ENCODE measurements at places on chromosomes 13 and 19.

DNA sequence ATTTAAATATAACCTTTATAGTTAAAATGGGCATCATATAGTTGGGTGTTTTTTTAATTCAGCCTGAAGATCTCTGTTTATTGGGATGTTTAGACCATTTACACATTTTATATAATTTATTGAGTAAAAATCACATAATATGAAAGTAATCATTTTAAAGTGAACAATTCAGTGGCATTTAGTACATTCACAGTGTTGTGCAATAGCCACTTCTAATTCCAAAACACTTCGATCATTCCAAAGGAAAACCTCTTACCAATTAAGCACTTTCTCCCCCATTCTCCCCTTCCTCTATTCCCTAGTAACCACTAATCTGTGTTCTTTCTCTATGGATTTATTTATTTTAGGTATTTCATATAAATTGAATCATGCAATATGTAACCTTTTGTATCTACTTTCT lies 30.2 kb downstream of the ZNF527 start:
- DNase-seq, result no peak

DNA sequence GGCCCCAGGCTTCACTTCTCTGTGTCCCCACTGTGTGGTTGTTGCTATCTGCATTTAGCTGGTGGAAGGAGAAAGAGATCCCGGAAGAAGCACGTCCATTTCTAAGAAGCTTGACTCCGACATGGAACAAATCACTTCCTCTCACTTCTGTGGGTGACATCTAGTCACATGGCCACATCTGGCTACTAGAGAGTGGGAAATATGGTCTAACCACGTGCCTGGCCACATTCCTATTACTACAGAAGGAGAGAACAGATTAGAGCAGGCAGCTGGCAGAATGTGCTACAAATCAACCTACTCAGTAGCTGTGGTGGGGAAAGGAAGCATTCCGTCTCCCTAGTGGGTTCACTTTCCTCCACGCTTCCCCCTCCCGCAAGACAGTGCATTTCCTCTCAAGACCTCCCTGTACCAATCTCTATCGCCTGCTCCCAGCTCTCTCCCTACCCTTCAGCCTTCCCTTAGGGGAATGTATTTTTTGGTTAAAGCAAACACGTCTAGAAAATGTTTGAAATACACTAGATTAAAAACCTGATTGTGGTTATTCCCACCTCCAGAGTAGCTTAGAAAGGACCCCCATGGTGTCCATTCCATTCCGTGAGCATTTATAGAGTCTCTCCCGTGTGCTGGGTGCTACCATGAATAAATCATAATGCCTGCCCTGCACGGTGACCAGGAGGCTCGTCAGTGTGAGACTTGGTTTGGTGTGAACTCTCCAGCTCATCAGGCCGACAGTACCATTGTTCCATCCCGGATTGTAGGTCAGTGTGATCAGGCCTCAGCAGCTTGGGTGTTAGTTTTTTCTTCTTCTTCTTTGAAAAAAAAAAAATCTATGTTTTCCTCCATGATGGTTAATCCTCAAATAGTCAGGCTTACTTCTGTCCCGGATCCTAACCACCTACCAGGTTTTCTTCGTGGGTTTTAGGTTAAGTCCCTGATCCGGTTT lies 8.0 kb upstream of the AMER2 start:
- DNase-seq, result no peak

DNA sequence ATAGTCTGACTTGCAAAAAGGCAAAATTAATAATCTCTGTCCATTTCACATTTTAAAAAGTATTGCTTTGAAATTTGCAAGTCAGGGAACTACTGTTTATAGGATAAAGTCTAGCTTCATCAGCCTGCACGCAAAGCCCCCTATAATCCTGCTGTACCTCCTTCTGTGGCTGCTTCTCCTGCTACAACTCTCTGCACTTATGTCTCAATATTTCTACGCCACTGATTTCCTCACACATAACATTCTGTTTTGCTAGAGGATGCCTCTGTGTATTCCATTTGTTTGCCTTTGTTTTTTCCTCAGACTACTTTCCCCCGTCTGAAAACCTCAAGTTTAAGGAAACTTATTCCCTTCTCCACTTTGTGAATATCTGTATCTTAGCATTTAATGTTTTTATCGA lies 389.9 kb downstream of the RFC3 start:
- no peak for DNase-seq

- DNase-seq, result no peak
Measured at GRCh38 chr19:8489561-8490394, 12.7 kb downstream of the PRAM1 start.

DNA sequence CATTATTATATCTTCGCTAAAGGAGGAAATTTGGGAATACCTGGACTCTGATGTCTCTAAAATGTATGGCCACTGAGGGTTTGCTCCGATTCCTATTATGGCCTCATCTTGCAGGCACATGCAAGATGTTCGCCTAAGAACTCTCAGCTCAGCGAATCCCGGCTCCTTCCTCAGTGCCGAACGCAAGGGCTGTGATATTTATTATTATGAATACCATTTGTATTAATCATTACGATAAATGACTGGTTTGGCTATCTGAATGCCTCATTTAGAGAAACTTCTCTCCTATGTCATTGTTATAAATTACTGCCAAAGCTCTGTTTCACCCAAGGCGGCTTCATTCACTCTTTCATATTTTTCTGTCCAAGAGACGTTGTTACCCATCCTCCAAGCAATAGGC lies 369.7 kb upstream of the TSHZ3 start:
- no peak for DNase-seq

- DNase-seq, result no peak
Measured at GRCh38 chr13:30039511-30039911, 189.1 kb upstream of the UBL3 start.

GRCh38 chr13:49498206-49498605 lies 2.5 kb downstream of the PHF11 start:
- no peak for DNase-seq

DNA sequence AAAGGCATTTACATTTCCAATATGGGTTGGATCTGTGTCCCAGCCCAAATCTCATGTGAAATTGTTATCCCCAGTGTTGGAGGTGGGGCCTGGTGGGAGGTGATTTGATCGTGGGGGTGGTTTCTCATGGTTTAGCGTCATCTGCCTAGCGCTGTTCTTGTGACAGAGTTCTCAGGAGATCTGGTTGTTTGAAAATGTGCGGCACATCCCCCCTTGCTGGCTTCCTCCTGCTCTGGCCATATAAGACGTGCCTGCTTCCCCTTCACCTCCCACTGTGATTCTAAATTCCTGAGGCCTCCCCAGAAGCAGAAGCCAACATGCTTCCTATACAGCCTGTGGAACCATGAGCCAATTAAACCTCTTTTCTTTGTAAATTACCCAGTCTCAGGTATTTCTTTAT lies 126.2 kb upstream of the FNDC3A start:
- no peak for DNase-seq

GRCh38 chr19:15419413-15420025 lies 731 bp upstream of the AKAP8L start:
- DNase-seq, result no peak

DNA sequence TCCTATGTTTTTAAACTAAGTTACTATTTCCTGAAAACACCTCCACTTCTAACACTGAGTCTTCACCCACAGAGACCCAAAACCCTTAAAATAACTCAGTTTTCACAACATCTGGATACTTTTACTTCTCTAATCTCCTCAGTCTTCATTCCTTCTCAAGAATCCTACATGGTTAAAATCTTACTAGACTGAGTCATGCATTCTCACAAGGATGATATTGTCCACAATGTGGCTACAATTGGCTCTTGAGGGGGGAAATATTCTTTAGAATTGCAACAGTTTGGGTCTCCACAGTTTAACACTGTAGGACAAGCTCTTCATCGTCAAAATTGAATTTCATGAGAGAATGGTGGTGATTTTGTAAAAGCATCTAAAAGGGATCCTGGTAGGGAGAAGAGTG lies 397.1 kb downstream of the SLITRK5 start:
- no peak for DNase-seq

GRCh38 chr13:29402166-29402636 lies 193.3 kb downstream of the SLC7A1 start:
- no peak for DNase-seq

DNA sequence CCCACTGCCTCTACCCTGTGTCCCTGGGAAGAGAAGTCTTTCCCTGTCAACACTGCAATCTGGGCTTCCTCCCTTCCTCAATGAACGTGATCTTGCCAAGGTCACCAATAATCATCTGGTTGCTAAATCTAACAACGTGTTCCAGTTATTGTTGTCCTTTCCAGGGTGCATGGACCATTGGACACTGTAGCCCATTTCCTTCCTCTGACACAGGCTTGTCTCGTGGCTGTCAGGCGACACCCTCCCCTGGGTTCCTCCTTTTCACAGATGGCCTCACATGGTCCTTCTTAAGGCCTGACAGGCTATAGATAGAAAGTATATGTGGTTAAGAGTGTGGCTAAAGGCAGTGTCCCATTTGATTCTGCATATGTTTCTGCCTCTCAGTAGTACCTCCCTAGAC lies 67.7 kb upstream of the STARD13 start:
- no peak for DNase-seq

- no peak for DNase-seq
Measured at GRCh38 chr13:75299246-75299645, 182.7 kb downstream of the TBC1D4 start.

- no peak for DNase-seq
Measured at GRCh38 chr19:1146412-1146699, 27.7 kb downstream of the SBNO2 start.

DNA sequence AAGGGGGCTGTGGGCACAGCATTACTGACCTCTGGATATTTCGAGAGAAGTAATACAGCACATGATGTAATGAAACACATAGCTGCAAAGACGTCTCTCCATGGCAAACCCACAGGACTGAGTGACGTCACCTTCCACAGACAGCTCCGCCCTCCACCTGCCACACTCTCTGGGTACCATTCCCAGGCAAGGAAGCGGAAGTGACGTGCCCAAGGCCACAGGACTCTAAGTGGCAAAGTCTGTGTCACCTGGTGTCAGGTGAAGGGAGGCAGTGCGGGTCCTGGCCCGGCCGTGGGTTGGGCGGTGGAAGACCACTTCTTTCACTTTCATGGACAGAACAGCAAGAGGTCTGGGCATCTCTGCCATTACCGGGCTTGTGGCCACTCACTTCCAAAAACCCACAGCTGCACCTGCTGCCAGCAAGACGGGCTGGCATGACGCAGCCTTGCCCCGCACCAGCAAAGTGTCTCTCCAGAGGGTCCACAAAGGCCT lies 6.8 kb upstream of the ADPRHL1 start:
- DNase-seq, result no peak

- no peak for DNase-seq
Measured at GRCh38 chr19:55069865-55070197, 5.8 kb upstream of the EPS8L1 start.

DNA sequence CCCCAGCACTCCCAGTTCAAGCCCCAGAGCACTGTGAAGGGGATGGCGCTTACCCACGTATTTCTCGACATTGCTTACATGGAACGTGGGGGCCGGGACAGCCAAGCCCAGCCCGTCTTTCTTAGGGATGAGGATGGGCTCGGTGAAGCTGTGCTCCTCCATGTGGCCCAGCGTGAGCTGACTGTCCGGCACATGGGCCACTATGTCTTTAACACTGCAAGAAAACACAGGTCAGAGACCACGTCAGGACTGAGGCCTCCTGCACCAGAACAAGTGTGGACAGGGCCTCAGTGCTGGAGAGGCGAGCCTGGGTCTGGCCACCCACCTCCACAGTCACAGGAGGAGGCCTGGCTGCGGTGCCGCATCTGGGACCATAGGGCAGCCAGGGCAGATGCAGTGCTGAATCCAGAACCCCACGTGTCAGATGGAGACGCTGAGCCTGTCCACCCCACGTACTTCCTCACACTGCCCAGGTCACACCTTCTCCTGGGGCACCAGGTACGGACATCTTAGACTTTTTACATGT lies 125.2 kb downstream of the TUBA3C start:
- DNase-seq, result no peak

- no peak for DNase-seq
Measured at GRCh38 chr19:19372656-19373416, 32.6 kb upstream of the GATAD2A start.

GRCh38 chr19:52653161-52653560 lies 15.0 kb upstream of the ZNF83 start:
- no peak for DNase-seq

DNA sequence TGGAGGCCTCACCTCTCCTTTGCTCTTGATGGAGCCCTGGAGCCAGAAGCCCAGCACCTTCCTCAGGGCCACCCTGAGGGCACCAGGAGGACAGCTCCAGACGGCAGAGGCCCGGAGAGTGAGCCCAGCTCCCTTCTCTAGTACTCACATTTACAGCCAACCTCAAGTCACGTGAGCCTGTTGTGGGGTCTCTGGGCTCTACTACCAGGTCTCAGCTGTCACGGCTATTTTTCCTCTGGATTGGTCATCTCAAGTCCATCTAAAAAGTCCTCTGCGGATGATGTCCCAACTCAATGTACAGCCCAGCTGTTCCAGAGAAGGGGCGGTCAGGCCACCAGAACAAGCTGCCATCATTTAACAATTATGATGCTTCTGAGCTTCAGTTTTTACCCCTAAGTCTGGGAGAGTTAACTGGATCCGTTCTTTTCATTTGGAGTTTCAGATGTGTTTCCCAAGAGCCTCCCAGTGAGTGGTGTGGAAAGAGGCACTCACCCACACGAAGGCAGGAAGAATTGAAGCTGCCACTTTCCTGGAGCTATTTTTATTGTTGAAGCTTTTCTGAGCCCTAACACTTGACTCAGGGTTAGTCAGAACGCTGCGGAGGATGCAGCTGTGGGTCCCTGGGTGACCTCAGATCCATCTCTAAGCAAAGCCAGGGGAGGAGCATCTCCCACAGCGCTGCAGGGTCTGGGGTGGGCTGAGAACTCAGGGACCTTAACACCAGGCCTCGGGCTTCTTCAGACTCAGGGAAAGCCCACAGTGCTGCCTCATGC lies 143.5 kb upstream of the UBL3 start:
- no peak for DNase-seq

GRCh38 chr19:17926044-17926443 lies 6.8 kb upstream of the CCDC124 start:
- no peak for DNase-seq

DNA sequence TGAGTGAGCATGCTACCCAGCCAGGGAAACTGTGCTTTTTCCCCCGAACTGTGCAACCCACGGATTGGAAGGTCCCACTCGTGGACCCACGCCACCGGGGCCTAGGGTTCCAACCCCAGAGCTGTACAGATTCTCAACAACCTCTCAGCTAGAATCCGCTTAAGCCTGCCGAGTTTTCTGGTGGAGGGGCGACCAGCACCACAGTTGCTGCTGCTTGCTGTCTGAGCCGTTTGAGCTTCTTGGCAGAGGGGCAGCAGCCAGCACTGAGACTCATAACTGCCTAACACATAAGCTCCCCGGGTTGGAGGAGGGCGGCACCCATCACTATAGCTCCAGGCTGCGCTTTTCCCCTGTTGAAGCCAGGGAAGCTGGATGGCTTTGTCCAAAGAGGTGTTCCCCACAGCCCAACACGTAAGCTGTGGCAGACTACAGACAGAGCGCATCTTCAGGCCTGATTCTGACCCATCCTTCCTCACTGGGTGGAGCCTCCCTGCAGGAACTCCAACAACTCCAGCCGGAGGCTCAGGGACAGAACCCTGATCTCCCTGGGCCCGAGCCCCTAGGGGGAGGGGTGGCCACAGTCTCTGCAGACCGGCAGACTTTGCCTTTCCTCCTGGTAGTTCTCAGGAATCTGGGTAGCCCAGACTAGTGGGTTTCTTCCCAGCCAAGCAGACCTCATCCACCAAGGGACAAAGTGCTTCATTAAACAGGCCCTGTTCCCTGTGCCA lies 871.6 kb downstream of the SLITRK6 start:
- no peak for DNase-seq

GRCh38 chr13:76656056-76656455 lies 230.1 kb downstream of the KCTD12 start:
- DNase-seq, result no peak
